Activated CD4-positive, CD25-positive, alpha-beta regulatory T cell (primary cell): ENCODE measurements at places on chromosomes 6 and 20.

GRCh38 chr20:2759143-2759542 is 41.3 kb downstream of the CPXM1 start:
- no peak for DNase-seq

DNA sequence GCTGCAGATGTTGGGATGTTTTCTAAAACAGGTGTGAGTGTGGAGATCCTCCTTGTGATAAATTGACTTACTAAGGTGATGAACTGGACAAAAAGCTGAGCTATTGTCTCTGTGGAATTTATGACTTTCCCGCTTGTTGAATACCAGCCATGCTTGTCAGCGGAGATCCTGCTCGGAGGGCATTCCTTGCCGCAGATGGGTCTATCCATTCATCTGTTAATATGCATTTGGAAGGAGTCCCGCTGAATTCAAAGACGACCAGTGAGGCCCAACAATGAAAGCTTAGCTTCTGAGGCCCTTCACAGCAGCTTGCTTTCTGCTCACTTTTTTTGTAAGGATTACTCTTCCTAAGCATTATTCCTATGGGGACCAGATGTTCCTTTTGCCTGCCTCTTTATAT is 124.9 kb downstream of the TIAM2 start:
- no peak for DNase-seq

GRCh38 chr20:48721324-48722001 is 106.3 kb downstream of the PREX1 start:
- no peak for DNase-seq

- no peak for DNase-seq
These were observed 41.1 kb upstream of the SLCO4A1 start for GRCh38 chr20:62601172-62601571.

DNA sequence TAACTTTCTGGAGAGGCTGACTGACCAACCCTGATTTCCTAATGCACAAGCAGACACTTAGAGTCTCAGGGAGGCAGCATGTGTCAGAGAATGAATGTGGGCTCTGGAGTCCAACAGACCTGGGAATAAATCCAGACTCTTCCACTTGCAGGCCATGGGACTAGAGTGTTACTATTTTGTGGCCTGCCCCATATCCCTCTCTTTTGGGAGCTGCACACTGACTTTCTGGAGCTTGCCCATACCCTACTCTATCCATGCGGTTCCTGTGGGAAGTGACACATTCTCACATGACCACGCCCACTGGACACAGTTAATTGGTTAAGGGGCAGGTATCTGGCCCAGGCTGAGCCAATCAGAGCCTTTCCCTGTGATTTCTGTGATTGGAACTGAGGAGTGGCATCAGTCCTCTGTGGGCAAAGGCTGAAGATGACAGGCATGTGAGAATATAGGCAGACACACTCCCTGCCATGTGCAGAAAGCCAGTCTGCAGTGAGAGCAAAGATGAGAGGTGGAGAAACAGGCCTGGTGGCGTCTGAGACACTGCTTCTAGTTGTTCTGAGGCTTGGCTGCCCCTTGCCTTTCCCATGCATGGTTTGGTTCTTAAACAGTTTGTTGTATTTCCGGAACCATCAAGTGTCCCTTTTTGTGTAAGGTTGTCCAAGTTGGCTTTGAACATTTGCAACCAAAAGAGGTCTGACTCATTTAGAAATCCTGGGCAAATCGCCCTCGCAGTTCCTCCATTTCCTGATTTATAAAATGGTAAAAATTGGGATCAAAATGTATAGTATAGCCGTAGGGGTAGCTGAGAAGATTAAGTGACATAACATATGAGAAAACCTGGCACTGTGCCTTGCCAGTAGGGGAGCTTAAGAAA is 125.6 kb downstream of the CDC5L start:
- no peak for DNase-seq
